ENCODE measurements at places on chromosomes 16 and 17.
A peak's percentile ranks its signal among the peaks of the same experiment; 100 is the strongest.

GRCh38 chr16:26795184-26795583 is 271.5 kb upstream of the C16orf82 start:
- DNase-seq = no peak

- no peak for DNase-seq
Measured at GRCh38 chr16:53646506-53646905, 57.2 kb downstream of the RPGRIP1L start.

DNA sequence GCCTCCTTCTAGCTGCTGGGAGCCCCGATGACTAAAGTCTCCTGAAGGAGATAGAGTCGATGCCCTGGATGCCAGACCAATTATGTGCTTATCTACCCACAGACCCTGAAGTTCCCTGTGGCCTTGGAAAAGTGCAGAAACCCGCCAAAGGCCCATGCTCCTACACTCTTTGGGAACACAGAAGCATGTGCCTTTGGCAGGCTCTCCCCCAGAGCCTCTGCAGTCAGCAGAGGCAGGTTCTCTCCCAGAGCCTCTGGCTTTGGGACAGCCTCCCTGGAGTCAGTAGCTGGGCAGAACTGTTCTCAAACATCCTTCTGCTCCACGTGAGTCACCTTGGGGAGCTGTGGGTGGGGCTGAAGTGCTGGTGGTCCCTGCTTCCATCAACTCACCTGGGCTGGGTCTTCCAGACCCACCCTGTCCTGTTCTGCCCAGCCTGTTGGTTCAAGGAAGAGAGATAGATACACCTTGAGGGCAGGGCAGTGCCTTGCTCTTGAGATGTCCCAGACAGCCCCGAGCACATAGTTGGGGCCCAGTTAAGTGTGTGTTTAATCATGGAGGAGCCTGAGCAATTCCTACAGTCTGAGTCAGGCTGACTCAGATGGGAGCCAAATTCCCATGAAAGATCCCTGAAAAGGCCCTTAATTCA is 3.2 kb upstream of the CDK5RAP3 start:
- no peak for DNase-seq

DNA sequence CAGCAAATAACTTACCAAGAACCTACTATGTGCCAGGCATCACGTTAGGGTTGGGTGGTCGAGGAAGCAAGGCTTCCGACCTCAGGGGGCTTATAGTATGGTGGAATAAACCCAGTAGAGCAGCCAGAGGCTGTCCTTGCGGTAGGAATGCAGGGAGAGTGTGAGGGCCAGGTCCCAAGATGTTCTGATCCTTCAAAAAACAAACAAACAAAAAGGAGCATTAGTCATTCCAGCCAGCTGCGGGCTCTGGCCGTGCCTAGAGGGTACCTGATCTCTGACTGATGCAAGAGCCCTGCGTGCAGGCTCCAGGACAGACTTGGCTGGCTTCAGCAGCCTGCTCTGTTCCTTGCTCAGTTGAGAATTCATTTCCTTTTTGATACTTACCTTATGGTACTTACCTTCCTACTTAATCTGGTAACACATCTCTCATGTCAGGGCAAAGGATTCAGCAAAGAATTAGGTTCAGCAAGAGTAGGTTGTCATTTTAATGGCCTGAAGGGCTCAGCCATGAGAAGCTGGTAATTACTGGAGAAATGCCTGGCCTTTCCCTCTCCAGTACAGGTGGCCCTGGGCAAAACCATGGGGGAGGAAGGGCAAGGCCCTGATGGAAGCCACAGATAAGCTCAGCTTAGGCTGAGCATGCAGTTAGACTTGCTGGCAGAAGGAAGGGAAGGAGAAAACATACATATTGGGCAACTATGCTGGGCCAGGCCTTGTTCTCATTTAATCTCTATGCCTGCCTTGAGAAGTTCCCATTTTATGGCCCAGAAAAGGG is 18.4 kb downstream of the CYB5D2 start:
- no peak for DNase-seq

- DNase-seq = peak; percentile 32
Measured at GRCh38 chr17:1532836-1533602, 16.6 kb upstream of the INPP5K start.

DNA sequence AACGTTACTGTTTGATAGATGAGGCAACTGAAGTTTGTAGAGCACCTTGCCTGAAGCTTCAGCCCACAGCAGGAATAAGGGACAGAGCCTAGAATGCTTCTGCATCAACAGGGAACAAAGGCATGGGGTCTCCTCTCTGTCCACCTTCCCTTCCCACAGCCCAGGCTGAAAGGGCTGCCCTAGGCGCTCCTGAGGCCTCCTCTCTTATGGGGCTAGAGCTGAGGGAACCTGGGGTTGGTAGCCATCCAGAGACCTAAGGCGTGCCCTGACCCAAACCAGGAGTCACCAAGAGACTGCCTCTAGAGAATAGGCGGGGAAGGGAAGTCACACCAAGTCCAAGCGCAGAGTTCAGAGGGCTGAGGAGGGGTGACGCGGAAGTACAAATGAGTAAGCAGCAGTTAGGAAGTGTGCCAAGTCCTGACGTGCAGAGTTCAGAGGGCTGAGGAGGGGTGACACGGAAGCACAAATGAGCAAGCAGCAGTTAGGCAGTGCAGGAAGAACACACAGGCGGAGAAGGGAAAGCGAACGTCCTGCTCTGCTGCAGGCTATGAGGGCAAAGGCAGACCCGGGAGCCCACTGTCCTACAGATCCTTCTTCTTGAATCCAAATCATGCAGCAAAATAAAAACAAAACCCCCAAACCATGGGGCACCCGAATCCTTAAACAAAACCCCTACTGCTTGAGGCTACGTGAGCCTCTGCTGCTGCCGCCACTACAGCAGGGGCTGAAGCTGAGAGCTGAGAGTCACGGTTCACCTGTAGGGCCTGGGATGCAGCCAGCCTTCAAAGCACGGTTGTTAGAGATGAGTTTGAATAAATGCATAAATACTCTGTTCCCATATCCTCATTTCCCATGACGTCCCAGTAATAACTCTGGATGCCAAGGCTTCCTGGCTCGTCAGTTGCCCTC is 2.7 kb upstream of the SPG7 start:
- DNase-seq = peak; percentile 82

GRCh38 chr16:29198731-29199521 is 207.6 kb downstream of the NPIPB11 start:
- no peak for DNase-seq

GRCh38 chr16:15043344-15043743 is 12.5 kb downstream of the NTAN1 start:
- no peak for DNase-seq

DNA sequence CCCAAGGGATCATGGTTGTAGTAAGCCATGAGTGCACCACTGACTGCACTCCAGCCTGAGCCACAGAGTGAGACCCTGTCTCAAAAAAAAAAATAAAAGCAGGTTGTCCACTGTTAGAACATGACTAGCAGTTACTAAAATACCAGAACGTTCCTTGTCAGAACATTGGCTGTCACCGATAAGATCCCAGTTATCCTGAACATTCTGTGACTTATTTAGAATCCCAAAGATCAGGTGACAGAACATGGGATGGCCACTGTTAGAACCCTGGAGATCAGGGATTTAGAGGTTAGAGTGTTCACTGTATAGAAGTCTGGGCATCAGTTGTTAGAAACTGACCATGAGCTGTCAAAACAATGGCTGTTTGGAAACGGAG is 8.6 kb downstream of the CES4A start:
- DNase-seq = no peak

DNA sequence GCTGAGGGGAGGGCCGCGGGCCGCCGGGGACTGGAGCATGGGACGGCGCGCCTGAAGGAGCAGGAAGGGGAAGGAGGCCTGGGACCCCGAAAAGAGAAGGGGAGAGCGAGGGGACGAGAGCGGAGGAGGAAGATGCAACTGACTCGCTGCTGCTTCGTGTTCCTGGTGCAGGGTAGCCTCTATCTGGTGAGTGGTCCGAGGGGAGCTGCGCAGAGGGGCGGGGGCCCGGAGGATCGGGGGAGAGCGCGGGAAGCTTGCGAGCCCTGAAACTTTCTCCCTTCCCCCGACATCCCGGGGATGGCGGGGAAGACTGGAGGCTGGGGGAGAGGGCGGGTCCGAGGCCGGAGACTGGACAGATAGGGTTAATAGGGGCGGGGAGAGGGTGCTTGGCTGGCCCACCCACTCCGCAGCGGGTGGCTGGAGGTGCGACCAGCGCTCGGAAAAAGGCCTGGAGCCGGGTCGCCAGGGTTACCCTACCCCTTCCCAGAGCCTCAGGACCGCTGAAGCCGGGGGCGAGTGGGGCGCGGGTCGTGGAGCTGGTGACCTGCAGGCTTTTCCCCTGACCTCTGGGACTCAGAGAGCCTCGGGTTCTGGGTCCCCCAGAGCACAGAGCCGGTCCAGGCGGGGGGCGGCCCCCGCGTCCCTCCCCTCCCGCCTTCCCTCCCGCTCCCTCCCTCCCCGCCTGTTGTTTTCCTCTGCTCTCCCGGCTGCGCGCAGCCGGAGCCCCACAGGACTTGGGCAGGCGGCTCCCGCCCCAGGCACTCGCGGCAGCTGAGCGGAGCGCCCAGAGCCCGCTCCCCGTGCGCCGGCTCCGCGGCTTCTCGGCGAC is 631 bp downstream of the NXPH3 start:
- no peak for DNase-seq

DNA sequence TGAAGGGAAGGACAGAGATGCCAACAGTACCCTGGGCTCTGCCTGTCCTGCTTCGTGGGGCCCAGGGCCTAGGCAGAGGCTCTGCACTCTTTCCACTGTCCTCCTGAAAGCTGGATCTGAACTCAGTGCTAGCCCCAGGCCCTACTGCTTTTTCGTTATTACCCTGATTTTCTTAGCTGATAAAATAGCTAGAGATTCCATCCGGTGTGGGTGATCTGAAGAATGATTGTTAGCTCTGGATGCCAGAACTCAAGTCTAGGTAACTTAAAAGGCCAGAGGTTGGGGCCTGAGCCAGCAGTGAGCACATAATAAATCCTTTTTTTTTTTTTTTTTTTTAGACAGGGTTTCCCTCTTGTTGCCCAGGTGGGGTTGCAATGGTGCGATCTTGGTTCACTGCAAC is 1.8 kb upstream of the MYBBP1A start:
- DNase-seq = no peak

DNA sequence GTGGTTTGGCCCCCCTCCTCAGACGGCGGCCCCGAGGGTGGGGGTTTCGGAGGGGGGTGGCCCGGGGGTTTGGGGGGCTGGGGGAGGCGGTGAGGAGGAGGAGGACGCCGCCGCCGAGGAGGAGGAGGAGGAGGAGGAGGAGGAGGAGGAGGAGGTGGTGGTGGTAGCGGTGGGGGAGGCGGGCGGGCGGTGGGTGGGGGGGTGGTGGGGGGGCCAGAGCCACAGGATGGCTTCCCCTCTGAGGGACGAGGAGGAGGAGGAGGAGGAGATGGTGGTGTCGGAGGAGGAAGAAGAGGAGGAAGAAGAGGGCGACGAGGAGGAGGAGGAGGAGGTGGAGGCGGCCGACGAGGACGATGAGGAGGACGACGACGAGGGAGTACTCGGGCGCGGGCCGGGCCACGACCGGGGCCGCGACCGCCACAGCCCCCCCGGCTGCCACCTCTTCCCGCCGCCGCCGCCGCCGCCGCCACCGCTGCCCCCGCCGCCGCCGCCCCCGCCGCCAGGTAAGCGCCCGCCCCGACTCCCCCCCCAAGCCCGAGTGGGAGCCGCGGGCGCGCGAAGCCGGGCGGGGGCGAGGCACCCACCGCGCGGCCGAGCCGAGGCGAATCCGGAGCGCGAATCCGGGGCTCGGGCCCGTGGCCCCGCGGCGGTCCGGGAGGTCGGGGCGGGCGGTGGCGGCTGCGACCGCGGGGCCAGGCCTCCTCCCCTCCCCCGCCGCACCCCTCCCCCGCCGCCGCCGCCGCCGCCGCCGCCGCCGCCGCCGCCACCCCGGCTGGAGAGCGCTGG is 3.8 kb upstream of the CHD3 start:
- DNase-seq = peak; percentile 43

DNA sequence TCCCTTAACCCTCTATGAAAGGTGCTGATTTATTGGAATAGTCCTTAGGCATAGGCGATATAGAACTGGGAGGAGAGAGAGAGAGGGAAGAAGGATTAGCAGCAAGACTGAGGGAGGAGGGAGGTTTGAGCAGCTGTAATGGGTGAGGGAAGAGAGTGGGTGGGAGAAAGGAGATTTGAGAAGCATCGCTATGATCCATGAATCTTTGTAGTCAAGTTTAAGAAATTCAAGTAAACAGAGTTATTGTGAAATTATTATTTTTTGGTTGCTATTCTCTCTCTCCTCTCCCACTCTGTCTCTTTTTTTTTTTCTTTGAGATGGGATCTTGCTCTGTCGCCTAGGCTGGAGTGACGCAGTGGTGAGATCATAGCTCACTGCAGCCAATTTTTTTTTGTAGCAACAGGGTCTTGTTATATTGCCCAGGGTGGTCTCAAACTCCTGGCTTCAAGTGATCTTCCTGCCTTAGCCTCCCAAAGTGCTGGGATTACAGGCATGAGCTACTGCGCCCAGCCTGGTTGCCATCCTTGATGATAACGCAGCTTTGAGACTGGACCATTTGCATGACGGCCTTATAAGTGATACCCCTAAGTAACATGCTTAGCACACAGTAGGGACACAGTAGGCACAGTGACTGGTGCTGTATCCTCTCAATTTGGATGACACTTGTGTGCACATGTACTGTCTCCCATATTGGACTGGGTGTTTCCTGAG is 21.0 kb upstream of the TNS4 start:
- DNase-seq = no peak

DNA sequence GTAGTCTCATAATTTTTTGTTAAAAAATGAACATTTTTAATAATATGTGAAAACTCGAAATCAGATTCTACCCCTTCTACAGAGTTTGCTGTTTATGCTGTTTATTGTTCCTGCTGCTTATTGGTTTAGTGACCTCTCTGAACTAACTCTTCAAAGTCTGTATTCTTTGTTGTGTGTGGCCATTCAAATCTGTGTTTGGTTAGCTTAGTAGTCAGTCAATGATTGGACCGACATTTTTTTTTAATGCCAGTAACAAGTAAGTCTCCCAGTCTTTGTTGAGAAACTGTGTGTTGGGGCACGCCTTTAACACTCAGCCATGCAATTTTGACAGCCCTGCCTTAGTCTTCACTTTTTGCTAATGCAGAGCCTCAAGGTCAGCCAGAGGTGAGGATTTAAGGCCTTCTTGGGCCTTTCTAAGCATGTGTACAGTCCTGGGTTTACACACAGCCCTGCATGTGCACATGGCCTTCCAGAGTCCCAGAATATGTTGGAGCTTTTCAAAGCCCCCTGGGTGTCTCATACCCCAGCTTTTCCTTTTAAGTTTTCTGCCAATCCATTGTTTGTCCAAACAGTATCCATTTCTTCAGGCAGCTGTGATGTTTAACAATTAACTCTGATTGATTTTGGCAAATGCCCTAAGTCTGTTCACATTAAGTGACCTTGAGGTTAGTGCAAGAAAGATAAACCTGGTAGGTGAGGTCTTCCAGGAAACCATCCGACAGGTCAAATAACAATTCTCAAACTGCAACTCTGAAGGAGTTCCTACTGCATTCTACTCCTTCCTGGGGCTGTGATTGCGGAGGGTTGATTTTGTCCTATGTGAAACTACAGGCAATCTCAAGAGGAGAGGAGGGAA is 389.3 kb downstream of the PMP22 start:
- DNase-seq = no peak

- DNase-seq = no peak
Measured at GRCh38 chr17:50392621-50393020, 4.7 kb downstream of the LRRC59 start.

DNA sequence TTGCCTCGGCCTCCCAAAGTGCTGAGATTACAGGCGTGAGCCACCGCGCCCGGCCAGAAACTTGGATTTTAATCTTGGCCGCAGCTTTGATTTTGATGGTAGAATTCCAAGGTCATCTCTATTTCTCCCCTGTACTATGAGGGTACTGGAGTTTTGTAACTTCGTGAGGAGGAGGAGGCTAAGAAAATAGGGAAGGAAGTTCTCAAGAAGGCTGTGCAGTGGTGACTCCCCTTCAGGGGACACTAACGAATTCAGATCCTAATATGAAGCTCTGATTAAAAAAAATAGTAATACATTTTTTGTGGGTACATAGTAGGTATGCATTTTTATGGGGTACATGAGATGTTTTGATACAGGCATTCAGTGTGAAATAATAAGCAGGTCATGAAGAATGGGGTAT is 55.9 kb downstream of the LDHD start:
- no peak for DNase-seq
